ENCODE measurements at places on chromosomes 1 and 21. TPM values are rescaled to one million over a fixed set of nuclear protein-coding genes. Genes with fewer than 3 reads are reported as not detected.

C1orf226 gene
- not detected for total RNA-seq

CELA3A gene
- not detected for total RNA-seq

FAF1 gene
- 88.2 TPM for total RNA-seq

KANK4 gene
- not detected for total RNA-seq

CFAP45 gene
- total RNA-seq = 0.25 TPM

RTCA gene
- 48.2 TPM for total RNA-seq

TIAM1 gene
- total RNA-seq = 59.1 TPM

TMPRSS15 gene
- total RNA-seq = not detected

TEX50 gene
- total RNA-seq = not detected

KCNA2 gene
- 3.5 TPM for total RNA-seq

CYP4X1 gene
- not detected for total RNA-seq

DNA sequence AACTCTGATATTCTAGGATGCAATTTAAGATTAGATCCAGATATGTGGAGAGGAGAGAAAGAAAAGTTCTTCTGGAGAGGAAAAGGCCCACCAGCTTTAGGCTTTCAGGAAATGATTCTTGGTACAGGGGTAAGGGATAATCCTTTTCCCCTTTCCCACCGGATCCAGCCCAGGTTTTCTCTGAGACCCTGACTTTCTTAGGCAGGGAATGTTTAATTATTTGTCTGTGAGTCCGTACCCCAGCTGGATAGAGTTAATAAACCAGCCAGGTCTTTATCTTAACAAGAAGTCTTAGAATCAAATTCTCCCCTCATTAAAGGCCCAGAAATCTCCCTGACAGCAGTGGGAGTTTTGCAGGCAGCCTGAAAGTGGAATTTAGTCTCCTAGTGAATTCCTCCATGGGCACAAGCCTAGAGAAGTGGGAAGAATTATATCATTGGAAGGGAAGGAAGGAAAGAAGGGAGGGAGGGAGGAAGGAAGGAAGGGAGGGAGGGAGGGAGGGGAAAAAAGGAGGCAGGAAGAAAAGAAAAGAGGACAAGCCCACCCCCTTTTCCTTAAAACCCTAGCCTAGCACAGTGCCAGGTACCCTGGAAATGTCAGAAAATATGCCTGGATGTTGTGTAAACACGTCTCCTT, 189.0 kb downstream of the PLPP3 start:
- H3K27me3 ChIP-seq = no peaks in the 10 kb centered on the region
- no peaks in the 10 kb centered on the region for H3K36me3 ChIP-seq
- H3K27ac ChIP-seq = no peak overlapping the region

- peaks cover 27% of the 10 kb centered on the region for H3K36me3 ChIP-seq
- H3K27ac ChIP-seq = peak overlapping the region; percentile 96
- H3K4me1 ChIP-seq = peaks cover 51% of the 10 kb centered on the region
These were observed 911 bp downstream of the LMO4 start for GRCh38 chr1:87329526-87330056.

DNA sequence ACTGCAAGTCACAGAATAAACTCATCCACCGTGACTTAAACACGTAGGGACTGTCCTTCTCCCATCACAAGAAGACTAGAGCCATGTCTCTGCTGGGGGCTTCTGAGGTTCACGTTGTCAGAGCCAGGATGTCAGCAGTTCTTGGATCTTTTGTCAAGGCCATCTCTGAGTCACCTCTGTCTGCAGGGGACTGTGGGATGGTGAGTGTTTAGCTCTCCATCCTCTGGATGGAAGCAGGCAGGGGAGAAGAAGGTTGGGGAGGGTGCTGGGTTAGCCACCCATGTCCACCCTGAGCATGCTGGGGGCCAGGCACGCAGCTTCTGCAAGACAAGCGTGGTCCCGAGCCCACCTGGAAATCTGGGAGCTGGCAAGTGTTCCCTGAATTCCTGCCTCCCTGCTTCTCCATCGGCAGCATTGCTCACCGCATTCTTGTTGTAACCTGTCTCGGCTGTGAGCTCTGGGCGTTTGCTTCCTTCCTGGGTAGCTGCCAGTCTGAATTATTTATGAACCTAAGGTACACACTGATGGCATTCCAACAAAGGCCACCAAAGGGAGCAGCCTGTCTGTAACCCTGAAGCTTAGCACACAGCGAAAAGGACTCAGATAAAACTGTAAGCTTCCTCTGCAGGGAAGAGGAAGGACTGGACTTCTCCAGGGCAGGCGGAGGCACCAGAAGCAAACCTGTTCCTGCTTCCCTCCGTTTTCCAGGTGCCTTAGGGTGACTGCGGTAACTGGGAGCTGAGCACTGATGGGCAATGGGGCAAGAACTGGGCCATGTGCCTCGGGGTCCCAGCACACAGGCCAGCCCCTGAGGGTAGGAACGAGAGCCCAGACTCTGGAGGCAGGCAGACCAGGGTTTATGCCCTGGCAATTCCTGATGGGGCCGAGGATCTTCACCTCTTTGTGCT, 88.6 kb downstream of the RIPK4 start:
- no peaks in the 10 kb centered on the region for H3K4me1 ChIP-seq
- DNase-seq = no peak
- no peaks in the 10 kb centered on the region for H3K36me3 ChIP-seq
- H3K4me3 ChIP-seq = no peak overlapping the region
- H3K27ac ChIP-seq = no peak overlapping the region
- peaks cover 8% of the 10 kb centered on the region for H3K27me3 ChIP-seq

- H3K27ac ChIP-seq = no peak overlapping the region
- DNase-seq = no peak
- H3K4me3 ChIP-seq = no peak overlapping the region
These were observed 5.6 kb downstream of the MAP10 start for GRCh38 chr1:232810856-232811255.

GRCh38 chr21:38346286-38346685, 89.5 kb downstream of the KCNJ15 start:
- no peaks in the 10 kb centered on the region for H3K36me3 ChIP-seq
- no peaks in the 10 kb centered on the region for H3K27me3 ChIP-seq
- peaks cover under 1% of the 10 kb centered on the region for H3K4me1 ChIP-seq
- no peak overlapping the region for H3K27ac ChIP-seq

- H3K36me3 ChIP-seq = no peaks in the 10 kb centered on the region
- no peaks in the 10 kb centered on the region for H3K27me3 ChIP-seq
- no peak for DNase-seq
- H3K4me1 ChIP-seq = no peaks in the 10 kb centered on the region
These were observed 1.1 kb upstream of the PCP4 start for GRCh38 chr21:39866093-39866492.

DNA sequence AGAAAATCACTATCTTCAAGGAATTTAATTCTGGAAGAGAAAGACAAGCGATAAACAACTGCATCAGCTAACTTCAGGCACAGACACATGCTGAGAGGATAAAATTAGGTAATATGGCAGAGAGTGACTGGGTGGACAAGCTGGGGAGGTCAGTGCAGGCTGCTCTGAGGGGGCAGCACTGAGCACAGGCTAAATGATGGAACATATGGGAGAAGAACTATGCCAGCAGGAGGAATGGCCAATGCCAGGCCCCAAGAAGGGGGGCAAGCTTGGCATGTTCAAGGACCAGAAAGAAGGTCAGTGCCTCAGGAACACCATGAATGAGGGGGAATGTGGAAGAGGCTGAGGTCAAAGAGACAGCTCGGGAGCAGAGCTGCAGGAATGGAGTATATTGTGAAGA, 190.7 kb upstream of the MAP1LC3C start:
- H3K4me1 ChIP-seq = no peaks in the 10 kb centered on the region
- H3K27me3 ChIP-seq = no peaks in the 10 kb centered on the region
- no peak overlapping the region for H3K27ac ChIP-seq
- DNase-seq = no peak
- no peak overlapping the region for H3K4me3 ChIP-seq

DNA sequence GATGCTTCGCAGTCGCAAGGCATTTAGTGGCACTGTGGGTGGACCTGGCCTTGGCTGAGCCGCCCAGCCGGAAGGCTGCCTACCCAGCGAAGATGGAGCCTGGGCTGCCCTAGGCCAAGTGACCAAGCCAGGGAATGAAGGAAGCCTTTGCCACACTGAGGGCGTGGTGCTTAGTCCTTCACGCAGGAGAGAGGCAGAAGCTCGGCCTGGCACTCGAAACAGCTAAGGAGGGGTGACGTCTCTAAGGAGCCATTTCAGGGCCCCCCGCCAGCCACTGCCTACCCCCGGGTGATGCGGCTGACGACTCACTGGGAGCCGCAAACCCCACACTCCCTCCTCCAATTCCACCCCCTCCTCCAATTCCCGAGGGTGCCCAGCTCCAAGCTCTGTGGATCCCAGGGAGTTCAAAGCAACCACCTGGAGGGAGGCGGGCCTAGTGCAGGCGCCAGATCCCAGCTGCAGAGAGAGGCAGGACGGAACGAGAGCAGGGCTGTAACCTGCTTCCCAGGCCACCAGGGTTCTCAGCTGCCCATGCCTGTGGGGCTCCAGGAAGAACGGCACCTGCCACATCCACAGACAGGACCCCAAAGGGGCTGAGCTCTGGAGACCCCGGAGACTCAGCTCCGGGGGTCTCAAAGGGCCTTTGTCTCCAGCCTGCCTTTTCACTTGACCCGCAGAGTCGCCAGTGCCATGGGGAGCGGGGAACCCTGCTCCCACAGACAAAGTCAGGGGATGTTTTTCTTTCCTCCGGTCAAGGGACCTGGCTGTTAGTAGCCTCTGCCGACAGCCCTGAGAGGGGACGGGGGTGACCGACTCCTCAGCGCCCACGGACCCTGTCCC, 75.8 kb downstream of the ARHGEF16 start:
- peaks cover 2% of the 10 kb centered on the region for H3K36me3 ChIP-seq
- peak overlapping the region; percentile 81 for H3K4me3 ChIP-seq
- H3K27me3 ChIP-seq = no peaks in the 10 kb centered on the region
- H3K4me1 ChIP-seq = peaks cover 13% of the 10 kb centered on the region
- H3K27ac ChIP-seq = peak overlapping the region; percentile 83

DNA sequence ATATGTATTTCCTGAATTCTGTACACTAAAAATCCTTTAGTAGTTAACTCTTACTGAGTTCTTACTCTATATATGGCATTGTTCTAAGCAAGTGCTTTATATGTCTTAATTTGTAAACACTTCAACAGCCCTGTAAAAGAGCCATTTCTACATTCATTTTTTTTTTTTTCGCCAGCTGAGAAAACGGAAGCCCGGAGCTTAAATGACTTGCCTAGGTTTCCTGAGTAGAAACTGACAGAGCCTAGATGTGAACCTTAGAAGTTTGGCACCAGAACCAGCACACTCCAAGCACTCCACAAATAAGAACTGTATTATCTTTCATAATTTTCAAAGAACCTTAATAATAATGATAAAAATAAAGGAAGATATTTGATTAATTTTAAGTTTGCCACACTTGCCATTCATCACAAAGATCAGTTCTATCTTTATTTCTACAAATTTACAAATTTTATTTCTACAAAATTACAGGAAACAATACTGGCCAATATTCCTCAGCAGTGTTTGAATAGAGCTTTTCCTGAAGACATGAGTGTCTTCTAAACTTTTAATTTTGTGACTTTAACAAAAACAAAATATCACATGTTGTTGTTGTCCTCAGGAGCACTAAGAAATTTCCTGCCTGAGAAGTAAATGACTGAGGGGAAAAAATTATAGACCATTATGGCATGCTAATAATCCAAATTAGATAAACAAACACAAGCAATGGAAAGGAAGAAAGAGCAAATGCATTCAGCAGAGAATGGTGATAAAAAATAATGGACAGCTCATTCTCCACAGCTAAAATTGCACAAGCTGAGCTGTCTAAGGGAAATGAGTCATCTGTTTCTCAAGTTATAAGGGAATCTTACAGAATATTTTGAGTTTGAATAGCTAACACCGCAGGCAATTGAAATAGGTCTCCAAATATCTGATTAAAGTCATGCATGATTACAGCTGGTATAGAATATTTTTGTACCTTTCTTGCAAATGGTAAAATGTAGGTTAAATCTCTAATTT, 71.2 kb downstream of the DPYD start:
- H3K4me3 ChIP-seq = no peak overlapping the region
- H3K27ac ChIP-seq = peak overlapping the region; percentile 26
- H3K36me3 ChIP-seq = peaks cover 20% of the 10 kb centered on the region

GRCh38 chr1:61091455-61091854, 9.1 kb downstream of the NFIA start:
- no peaks in the 10 kb centered on the region for H3K36me3 ChIP-seq
- no peak overlapping the region for H3K27ac ChIP-seq
- H3K27me3 ChIP-seq = peaks cover 14% of the 10 kb centered on the region
- no peak overlapping the region for H3K4me3 ChIP-seq
- no peaks in the 10 kb centered on the region for H3K4me1 ChIP-seq

DNA sequence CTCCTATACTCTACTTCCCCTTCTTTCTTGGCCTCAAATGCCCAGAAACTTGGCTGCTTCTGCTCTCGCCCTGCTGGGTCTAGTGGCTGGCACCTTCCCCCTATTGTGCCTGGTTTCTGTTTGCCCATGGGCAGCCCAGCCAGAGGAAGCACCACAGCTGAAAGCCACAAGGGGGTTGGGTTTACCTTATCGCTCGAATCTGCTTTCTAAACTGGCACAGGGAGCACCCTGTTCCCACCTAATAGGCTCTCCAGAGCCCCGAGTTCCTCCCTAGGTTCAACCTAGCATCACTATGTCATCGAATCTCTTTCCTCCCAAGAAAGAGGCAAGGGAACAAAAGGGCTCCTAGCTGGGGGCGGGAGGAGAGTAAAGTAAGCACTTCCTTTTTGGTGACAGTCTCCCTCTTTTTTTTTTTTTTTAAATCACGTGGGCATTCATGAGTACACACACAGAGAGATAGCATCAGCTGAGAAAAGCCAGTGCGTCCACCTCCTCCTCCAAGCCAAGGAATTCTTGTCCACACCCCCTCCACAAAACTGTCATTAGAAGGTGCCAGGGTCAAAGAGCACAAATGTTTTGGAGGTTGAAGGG, 72.8 kb downstream of the PLEKHA6 start:
- peak overlapping the region; percentile 62 for H3K4me3 ChIP-seq
- peak; percentile 66 for DNase-seq
- H3K4me1 ChIP-seq = peaks cover 22% of the 10 kb centered on the region
- peak overlapping the region; percentile 87 for H3K27ac ChIP-seq
- no peaks in the 10 kb centered on the region for H3K36me3 ChIP-seq

- peaks cover 9% of the 10 kb centered on the region for H3K4me1 ChIP-seq
- H3K4me3 ChIP-seq = no peak overlapping the region
- H3K27me3 ChIP-seq = no peaks in the 10 kb centered on the region
- no peak for DNase-seq
These were observed 50.9 kb downstream of the SLC37A1 start for GRCh38 chr21:42564561-42564971.

DNA sequence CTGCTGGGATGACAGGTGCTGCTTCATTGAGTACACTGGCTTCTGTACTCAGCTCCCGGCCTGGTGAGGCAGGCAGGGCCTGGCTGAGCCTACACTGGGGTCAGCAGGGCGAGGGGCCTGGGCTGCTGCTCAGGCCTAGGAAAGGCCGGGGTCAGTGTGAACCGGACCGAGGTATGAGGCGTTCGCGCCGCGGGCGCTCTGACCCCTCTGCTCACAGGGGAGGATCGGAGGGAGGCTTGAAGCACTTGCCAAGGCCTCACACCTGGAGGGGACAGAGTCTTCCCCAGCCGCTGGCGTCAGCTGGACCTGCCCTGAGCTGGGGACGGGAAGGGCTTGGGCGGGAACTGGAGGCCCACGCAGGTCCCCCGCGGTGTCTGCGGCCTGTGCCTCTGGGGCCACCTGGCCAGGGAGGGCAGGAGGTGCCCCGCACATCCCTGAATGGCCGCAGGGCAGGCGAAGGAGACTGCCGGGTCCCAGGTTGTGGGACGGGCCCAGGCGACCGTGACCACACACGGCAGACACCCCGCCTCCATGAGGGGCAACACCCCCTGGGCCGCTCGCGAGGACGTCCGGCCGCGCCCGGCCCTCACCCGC, 466 bp downstream of the PEX10 start:
- DNase-seq = no peak
- H3K27ac ChIP-seq = peak overlapping the region; percentile 92
- H3K27me3 ChIP-seq = no peaks in the 10 kb centered on the region
- H3K36me3 ChIP-seq = peaks cover 2% of the 10 kb centered on the region
- peaks cover 42% of the 10 kb centered on the region for H3K4me1 ChIP-seq
- peak overlapping the region; percentile 84 for H3K4me3 ChIP-seq

GRCh38 chr1:230199034-230199433, 132.0 kb downstream of the GALNT2 start:
- H3K27ac ChIP-seq = no peak overlapping the region
- H3K36me3 ChIP-seq = peaks cover 4% of the 10 kb centered on the region
- H3K4me1 ChIP-seq = peaks cover 12% of the 10 kb centered on the region
- no peak for DNase-seq
